NCI-H1417 (cell line): ENCODE measurements at places on chromosomes 12 and 14.
A peak's percentile ranks its signal among the peaks of the same experiment; 100 is the strongest.

- no peak for DNase-seq
Measured at GRCh38 chr14:75648066-75648838, 12.4 kb downstream of the ERG28 start.

DNA sequence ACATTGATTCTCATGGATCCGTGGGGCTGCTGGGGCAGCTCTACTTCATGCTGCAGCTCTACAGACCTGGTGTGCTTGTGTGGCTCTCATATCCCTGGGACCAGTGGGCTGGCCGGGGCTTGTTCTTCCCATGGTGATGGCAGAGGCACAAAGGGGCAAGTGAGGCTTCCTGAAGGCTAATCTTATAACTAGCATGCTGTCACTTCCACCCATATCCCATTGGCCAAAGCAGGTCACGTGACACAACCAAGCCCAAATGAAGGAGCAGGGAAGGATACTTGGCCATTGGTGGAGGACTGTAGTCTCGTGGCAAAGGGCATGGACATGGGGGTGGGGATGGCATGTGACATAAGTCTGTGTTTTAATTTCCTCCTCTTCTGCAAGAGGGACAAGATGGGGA, 9.9 kb downstream of the PLBD2 start:
- DNase-seq = no peak

- DNase-seq = no peak
Measured at GRCh38 chr14:29955087-29955486, 27.4 kb upstream of the PRKD1 start.

DNA sequence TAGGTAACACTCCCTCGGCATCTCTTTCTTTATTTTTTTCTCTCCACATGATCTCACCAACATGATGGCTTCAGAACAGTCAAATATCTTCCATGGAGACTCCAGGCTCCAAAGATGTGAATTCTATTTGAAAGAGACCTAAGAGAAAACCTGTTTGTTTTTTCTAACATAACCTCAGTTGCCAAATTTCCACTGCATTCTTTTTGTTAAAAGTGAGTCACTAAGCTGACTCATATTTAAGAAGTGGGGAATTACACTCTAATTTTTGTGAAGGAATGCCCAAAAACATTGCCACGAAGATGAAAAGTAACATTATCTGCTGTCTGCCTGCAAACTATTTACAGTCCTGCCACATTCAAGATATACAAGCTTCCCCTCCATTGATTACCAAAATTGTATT, 1337.6 kb downstream of the LRFN5 start:
- DNase-seq = no peak

GRCh38 chr12:54004841-54005530, 3.8 kb upstream of the HOXC8 start:
- no peak for DNase-seq

GRCh38 chr14:37874429-37875109, 279.1 kb downstream of the TTC6 start:
- DNase-seq = peak; percentile 74
